Left forelimb (tissue), 1 donor: ENCODE measurements at places on chromosomes 16 and 17.

GRCh38 chr17:78672005-78672404, 94.8 kb upstream of the DNAH17 start:
- DNase-seq = no peak

DNA sequence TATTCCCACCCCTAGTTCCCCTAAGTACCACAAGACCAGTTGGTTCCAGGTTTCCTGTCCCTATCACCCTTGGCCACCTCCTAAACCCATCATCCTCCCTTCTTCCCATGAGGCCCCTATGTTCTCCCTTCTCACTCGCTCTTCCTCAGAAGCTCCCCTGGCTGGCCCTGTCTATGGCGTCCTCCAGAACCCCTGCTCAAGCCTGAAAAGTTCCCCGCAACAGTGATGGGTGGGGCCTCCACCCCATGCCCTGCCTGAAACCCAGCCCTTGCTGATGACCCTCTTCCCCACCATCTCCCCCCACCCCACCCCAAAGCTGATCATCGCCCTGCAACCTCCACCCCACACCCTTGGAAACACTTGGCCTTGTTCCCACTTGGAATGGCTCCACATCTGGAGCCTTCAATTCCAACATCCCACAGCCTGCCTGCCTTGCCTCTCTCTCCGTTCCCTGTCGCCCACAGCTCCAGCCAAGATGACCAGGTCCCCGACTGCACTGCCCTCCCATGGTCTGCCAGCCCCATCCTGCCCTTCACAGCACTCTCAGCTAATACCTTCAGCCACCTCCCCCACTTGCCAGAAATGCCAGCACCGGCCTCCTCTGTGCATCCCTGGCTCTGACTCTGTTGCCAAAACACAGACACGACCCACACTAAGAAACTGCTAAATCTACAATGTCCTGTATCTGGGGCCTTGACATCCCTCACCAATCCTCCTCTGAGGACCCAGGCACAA, 10.5 kb downstream of the OSBPL7 start:
- no peak for DNase-seq

DNA sequence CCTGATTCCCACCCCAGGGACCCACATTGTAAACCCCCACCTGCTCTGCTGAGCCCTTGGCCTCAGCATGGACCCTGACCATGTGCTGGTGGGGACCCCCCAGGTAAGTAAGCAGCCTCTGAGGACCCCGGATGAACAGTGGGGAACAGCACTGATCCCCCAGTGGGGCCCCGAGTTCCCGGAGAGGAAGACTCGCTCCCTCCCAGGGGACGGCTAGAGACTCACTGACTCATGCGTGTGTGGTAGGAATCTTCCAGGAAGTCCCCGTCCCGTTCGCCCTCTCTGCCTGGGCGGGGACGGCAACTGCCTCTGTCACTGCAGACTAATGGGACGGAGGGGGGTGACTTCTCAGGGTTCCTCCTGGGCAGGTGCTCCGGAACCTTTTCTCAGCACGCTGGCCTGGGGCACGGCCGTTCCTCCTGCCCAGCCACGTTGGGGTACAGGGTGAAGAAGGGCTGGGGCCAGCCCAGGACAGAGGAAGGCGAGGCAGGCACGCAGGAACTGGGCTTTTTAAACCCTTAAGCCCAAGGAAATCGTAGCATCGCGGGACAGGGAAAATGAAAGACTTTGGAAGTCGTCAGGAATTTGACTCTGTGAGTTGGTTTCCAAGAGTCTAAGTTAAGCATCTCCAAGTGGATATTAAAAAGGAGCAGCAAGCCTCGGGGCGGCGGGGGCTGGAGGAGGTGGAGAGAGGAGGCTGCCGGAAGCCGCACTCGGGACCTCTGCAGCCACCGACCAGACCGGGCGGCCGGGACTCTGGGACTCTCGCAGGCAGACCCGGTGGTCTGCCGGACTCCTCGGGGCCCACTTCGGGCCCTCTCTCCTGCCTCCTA, 178.7 kb downstream of the SEC14L1 start:
- DNase-seq = peak; percentile 79

DNA sequence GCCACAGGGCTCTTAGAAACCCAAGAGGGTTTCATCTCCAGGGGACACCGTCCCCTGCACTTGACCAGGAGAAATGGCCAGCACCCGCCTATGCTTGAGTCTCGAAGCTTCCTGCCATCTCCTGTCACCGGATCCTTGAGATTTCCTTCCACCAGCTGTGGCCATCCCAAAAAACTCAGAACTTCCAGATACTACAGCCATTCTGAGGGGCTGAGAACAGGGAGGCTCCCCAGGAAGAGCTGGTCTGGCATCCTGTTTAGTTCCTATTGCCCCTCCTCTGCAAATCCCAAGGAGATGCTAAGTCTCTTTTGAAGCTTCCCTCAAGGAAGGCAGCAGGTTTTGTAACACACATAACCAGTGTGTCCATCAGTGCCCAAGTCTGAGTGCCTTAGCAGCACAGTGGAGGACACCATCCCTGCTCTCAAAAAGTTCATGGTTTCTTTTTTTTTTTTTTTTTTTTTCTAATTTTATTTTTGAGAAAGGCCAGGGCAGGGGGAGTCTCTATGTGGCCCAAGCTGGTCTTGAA, 2.0 kb downstream of the UBALD2 start:
- no peak for DNase-seq

DNA sequence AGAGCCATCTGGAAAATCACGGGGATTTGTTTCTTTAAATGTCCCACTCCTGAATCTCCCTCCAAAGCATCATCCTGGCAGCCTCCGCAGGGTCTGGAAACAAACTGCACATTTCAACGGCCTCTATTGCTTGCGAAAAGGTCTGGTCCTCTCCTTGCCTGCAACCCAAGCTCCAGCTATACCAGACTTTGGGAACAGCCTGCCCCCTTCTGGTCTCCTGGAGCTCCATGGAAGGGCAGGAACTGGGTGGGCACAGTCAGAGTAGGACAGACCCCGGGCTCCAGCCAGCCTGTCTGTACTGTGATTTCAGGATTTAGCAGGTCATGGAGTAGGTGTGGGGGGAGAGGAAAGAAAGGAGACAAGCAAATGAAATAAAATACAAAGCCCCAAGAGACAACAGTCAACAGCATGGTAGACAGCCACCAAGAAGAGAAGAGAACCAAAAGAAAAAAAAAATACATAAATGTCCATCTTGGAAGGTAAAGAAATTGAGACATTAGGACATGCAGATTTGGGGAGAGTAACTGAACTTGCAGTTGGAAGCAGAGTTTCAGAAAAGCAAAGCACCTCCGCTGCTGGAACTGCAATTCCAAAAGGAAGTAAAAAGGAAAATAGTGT, 2.7 kb downstream of the XYLT1 start:
- DNase-seq = peak; percentile 80

GRCh38 chr16:51592001-51592501, 441.0 kb upstream of the SALL1 start:
- DNase-seq = no peak

DNA sequence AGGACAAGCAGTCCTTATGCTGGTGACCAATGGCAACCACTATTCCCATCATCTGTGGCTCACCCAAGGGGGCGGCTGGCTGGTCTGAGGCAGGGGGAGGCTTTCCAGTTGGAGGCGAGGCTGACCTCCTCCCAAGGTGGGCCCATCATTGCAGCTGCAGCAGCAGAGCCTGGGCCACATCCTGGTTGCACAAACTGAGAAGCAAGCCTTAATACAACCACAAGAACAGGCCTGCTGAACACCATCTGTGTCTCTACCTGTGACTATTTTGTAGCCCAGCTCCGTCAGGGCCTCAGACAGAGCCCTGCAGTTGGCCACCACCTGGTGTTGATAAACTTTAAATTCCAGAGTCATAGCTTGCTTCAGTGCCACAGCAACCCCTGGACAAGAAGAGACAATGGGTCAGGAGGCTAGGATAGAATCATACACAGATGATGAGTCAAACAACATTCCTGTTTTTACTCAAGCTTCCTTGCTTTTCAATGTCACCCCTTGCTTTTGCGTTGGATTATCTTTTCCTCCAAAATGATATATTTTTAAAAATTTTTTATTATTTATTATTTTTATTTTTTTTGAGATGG, 17.9 kb downstream of the SMCR8 start:
- DNase-seq = no peak

DNA sequence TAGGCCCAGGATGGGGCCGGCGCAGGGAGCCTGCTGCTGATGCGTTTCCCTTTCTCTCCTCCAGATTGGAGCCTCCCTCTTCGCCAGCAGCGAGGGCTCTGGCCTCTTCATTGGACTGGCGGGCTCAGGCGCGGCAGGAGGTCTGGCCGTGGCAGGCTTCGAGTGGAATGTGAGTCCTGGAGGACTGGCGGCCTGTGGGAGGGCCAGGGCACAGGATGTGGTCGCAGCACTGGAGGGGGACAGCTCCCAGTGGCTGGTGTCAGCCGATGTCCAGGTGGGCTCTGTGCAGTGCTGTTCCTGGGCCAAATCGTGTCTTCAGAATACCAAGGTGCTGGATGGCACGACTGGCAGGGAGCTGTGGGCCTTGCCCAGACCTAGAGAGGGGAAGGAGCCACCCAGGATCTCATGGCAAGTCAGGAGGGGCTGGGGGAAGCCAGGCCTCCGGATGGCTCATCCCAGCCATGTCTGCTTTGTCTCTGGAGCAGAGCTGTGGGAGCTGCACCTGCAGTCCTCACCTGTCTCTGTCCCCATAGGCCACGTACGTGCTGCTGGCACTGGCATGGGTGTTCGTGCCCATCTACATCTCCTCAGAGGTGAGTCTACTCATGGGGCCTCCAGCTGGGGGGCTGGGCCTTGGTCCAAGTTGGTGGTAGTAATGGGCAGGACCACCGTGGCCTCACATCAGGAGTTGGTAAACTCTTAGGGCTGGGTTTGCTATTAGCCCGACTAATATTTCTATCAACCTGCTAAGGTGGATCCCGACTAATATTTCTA, 7.3 kb downstream of the SLC5A10 start:
- no peak for DNase-seq

DNA sequence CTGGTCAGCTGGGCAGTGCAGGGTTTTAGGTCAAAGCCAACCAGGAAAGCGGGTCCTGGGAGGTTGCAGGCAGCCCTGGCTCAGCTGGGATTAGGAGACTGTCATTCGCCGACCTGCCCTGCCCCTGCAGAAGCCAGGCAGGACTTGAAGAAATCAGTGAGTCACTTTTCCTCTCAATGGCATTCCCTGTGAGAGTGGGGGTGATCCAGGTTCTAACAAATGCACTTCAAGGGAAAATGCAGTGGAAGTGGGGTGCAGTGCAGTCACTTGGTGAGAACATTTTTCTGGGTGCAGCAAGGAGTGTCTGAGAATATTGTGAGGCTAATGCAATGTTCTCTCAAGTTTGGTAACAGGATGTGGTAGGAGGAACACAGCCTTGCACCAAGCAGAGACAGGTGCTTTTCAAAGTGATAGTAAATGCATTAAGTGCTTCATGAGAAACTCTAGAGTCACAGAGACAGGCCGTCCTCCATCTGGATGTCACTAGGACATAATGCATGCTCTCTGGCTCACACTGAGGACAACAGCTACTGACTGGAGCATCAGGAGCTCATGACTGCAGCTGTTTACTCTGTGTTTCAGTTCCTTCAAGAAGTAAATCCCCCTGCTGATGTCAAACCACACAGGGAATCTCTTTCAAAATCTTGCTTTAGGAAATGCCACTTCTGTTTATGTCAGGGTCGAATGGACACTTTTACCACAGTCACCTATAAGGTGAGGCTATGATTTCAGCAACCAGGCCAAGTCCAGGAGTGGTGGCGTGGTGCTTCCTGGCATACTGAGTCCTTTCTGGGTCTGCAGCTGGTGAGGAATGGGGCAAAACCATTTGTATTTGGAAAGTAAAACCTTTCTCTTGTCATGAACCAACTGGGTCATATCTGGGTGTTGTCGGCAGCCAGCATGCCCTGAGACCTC, 16.7 kb downstream of the CDK5R1 start:
- DNase-seq = no peak

DNA sequence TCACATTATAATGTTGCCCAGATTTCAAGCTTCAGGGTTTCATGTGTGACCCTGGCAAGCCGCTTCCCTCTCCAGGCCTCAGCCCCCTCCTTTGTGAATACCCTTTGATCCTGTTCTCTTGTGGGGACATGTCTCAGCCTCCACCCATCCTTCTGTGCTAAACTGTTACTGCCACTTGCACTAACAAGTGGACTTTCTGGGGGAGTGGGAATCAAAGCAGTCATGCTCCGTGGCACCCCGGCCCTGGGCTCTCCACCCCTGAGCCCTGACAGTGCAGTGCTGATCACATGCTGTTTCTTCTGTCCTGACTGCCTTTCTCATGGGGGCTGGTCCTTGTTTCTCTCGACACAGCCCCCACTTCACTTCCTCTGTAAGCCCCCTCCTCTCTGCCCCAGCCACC, 9.7 kb upstream of the DCAF7 start:
- DNase-seq = no peak

DNA sequence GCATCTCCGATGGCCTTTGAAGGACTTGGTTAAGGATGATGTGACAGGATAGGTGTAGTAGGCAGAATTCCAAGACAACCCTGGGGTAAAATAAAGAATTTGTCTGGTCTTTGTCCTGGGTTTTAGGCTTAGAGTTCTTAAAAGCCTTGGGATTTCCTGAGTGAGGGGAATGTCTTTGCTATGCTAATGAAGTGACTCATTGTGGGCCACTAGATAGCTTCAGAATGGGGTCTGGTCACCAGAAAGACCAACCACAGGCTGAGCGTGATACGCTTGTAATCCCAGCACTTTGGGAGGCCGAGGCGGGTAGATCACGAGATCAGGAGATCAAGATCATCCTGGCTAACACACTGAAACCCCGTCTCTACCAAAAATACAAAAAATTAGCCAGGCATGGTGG, 182.8 kb upstream of the TOX3 start:
- DNase-seq = no peak

GRCh38 chr16:81578636-81579413, 134.2 kb downstream of the CMIP start:
- no peak for DNase-seq

GRCh38 chr16:17836868-17837602, 366.3 kb upstream of the XYLT1 start:
- no peak for DNase-seq

DNA sequence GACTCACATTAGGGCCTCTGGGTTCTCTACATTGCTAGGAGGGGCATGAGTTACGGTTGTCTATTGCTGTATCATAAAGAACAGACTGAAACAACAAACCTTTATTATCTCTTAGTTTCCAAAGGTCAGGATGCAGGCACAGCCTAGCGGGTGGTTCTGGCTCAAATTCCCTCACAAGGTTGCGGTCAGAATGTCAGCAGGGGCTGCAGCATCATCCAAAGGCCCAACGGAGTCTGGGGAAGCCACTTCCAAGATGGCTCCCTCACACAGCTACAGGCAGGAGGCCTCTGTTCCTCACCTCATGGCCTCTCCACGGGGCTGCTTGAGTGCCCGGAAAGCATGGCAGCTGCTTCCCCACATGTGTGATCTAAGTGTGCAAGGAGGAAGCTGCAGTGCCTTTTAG, 29.6 kb upstream of the ZFPM1 start:
- no peak for DNase-seq

GRCh38 chr16:89700100-89700648, 1.3 kb downstream of the SPATA2L start:
- peak; percentile 89 for DNase-seq
